ENCODE measurements at places on chromosomes 2 and 18.

DNA sequence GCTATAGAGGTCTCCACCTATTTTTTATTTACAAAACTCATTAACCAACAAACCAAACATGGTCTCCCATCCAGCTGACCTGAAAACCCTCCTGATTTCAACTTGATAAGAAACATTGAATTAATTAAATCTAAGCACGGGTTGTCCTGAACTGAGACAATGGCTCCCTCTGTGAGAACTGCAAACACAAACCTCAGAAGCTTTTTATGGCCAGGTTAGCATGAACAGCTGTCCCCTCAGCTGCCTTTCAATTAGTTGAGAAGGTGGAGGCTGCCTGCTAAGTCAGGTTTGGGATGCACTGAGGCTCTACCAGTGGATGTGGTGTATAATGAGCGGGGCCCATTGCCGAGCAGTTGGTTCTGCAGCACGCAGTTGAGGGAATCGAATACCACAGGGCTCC lies 258.5 kb upstream of the DDX18 start:
- no peak for DNase-seq

DNA sequence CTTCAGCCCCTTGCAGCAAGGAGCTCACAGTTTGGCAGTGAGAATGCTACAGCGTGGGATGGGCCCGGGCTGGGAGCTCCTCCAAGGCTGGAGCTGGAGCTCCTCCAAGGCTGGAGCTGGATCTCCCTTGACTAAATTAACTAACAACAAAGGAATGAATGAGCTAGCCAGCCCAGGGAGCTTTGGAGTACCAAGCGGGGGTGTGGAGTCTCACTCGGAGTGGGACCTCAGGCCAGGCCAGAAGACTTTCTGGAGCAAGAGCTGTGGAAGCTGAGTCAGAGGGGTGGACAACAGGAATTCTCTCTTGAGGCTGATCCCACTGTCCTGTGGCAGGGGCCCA lies 244.7 kb upstream of the HS6ST1 start:
- no peak for DNase-seq

GRCh38 chr2:128404709-128405466 lies 86.2 kb upstream of the HS6ST1 start:
- DNase-seq, result peak; percentile 4

DNA sequence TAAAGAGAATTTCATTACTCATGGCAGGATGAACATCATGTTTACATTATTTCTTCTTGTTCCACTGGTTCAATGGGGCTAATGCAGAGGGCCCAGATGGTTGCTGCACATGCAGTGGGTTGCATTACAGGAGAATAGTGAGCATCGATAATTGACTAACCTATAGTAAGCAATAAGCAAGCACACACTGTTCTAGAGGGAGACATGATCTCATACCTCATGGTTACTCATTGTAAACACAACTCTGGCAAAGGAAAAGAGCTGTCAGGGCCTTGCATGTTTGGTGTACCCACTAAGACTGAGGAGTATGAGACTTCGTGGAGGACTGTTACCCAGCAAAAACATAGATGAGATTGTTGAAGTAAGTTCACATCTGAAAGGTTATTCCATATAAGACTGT lies 885.6 kb upstream of the VRK2 start:
- no peak for DNase-seq

DNA sequence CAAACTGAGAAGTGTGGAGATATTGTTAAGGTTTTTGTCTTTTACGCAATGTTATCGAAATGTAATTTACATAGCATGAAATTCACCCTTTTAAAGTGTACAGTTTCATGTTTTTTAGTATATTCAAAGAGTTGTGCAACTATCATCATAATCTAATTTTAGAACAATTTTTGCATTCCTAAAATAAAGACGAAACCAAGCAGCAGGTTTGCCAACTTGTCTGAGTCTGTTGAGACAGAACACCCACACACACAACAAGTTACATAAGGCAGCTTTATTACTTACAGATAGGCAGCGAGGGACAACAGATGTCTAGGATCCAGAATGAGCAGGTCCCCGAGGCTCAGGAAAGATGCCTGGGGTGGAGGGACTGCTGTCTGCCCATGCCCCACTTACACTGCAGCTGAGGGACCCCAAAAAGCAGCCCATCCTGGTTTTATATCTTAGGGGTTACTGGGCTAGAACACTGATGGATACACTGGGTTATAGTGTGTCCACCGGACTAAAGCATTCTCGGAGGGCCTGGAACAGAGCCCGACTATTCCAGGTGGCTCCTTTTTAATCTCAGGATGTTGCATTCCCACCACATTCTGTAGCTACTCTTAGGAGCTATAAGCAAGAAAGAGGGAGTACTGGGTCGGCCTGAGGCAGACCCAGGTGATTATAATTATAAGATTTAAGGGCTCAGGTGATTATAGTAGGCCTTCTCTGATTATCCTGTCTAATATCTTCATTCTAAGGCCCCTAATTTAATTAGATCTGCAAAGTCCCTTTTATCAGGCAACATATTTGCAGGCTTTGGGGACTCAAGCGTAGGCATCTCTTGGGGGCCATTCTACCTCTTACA lies 150.2 kb upstream of the DOK6 start:
- DNase-seq, result no peak

DNA sequence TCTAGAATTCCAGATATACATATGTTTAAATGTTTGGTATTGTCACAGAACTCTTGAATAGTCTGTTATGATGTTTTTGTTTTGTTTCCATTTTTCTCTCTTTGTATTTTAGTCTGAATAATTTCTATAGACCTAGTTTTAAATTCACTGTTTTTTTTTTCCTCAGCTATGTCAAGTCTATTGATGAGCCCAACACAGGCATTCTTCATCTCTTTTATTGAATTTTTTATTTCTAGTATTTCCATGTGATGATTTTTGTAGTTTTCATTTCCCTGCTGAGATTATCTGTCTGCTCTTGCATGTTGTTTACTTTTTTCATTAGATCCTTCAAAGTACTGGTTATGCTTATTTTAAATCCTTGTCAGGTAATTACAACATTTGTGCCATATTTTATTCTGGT lies 254.7 kb downstream of the C1D start:
- DNase-seq, result no peak

GRCh38 chr2:71944806-71945602 lies 202.7 kb downstream of the CYP26B1 start:
- DNase-seq, result no peak

GRCh38 chr2:186543561-186544131 lies 46.2 kb upstream of the ITGAV start:
- no peak for DNase-seq

All from 8988T (cell line).